ENCODE measurements at places on chromosomes 3 and 15. TPM values are rescaled to one million over a fixed set of nuclear protein-coding genes. Genes with fewer than 3 reads are reported as not detected.

DZIP1L gene
- total RNA-seq: 3.9 TPM

CCRL2 gene
- 3.6 TPM for total RNA-seq

WDR76 gene
- 3.4 TPM for total RNA-seq

IQCH gene
- 2.3 TPM for total RNA-seq

EIF2A gene
- 147 TPM for total RNA-seq

ACTRT3 gene
- total RNA-seq: 2.1 TPM

CAND2 gene
- under 0.01 TPM for total RNA-seq

PLCD1 gene
- total RNA-seq: 30.1 TPM

GHSR gene
- not detected for total RNA-seq

All from cardiac atrium fibroblast (primary cell).